GM13976 (cell line): ENCODE measurements at places on chromosomes 11 and 22.
A peak's percentile ranks its signal among the peaks of the same experiment; 100 is the strongest.

DNA sequence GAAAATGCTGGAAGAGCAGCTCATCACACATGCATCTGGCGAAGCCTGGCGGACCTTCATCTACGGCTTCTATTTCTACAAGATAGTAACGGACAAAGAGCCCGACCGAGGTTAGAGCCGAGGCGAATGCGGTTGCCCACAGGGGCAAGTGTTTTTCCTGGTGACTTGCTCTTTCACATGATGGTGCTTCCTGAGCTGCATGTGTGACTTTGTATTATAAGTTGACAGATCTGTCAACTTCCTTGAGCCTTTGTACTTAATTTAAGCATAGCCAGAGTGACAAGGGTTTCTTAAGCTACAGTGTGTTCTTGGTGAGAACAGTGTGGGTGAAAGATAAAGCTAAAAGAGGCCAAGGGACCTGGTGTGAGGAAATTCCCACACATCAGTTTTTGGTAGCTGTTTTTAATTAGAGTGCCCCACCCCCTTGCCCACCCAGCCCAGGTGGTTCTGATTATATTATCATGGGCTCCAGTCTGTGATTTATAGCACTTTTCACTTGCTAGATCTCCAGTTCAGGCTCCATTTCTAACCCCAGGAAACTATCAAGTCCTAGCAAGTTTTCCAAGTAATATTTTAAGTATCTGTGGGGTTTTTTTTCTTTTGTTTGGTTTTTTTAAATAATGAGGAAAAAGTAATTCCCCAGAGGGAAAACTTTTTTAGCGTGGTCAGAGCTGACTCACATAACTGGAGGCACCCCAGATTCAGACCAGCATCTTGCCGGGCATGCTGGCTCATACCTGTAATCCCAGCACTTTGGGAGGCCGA, 68.0 kb upstream of the YWHAH start:
- DNase-seq = no peak

DNA sequence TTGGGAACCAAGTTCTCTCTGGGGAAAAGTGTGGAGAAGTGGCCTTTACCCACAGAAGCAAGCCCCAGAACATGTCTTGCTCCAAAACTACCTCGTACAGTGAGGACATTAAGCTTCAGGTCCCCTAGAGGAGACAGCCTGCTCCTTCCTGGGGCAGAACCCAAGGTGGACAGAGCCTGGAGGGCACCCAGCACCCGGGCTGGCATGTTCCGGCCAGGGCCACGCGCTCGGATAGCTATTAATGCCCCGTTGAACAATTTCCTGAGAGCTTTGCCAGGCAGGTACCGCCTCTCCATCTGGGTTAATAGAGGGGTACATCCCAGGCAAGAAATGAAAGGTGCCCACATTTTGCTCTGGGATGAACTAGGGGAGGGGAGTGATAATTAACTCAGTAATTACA, 169.0 kb upstream of the GRK3 start:
- DNase-seq = no peak

GRCh38 chr11:134905928-134906327, 493.9 kb upstream of the B3GAT1 start:
- DNase-seq = no peak

GRCh38 chr11:61947486-61948210, 2.5 kb upstream of the BEST1 start:
- peak; percentile 88 for DNase-seq

- DNase-seq = no peak
Measured at GRCh38 chr11:28983780-28984179, 875.6 kb downstream of the METTL15 start.

DNA sequence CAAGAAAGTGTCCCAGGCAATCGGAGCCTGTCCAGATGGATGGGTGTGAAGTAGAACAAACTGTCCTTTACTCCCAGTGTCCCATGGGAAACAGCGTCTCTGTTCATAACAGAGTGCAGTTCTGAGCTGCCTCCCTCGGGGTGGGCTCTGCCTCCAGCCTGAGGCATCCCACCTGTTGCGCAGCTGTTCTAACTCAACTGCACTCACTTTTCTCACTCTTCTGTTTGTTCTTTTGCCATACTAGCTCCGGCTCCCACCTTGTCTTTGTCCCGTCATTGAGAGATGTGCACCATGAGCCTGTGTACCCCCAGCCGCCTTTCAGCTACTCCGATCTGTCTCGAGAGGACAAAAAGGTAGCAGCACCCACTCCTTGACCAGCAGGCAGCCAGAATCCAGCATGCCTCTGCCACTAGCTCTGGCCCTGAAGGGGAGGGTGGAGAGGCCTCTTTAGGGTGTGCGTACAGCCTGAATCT, 20.7 kb upstream of the CDC42EP2 start:
- no peak for DNase-seq

DNA sequence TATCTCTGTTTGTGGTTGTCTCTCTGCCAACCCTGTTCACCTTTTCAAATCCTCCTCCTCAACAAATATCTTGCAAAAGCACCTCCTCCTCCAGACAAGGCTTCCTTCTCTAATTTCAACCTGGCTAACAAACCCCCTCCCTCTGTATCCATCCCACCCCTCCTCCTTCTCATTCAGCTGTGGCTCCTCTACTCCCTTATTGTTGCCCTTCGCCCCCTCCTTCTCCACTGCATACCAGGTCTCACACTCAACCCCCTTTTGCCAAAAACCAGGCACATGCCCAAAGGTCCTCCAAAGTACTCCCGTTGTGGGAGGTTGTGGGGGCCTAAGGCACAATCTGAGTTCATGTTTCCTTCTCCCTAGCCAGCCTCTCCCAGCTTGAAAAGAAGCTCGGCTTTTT, 110.6 kb downstream of the JRKL start:
- DNase-seq = no peak

DNA sequence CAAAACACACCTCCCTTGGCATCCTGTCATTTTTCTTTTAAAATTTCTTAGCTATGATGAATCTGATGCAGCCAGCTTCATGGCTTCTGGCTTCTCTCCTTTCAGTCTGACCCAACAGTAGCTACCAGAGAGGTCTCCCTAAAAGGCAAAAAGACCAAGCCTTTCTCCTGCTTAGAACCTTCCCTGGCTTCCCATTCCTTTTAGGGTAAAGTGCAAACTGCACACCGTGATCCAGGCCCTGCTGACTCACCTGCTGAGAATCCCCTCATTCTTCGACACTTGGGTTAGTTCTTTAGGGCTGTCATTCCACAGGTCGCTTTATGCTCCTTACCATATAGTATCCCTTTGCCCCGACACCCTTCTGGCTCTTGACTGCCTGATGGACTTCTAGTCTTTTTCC, 362.4 kb downstream of the MIAT start:
- DNase-seq = no peak

DNA sequence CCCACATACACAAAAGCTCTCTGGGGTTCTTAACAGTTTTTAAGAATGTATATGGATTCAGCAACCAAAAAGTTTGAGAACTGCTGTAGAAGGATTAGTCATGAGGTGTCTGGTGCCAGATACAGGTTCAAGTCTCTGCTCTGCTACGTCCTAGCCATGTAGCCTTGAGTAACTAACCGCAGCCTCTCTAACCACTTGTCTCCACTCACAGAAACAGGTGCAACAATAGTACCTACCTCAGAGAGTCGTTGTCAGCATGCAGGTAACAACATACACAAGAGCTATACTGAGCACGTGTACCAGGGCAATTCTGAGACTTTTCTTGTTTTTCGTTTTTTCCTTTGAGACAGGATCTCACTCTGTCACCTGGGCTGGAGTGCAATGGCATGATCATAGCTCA, 26.9 kb downstream of the CBX7 start:
- no peak for DNase-seq

DNA sequence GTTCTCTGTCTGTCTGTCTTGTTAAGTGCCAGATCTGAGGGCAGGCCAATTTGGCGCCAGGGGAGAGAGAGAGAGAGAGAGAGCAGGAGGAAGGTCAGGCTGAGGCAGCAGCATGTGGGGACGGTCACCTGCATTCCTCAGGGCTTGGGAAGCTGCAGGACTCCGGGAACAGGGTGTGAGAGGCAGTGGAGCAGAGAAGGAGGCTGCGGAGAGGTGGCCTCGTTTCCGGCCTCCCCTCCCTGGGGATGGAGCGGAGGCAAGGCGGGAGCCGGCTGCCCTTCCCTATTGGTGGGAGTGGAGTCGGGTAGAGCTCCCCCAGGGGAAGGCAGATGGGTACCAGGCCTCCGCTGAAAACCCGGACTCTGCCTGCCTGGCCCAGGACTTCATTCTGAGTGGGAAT, 9.7 kb downstream of the CLMP start:
- DNase-seq = no peak

GRCh38 chr22:28112190-28112544, 193.1 kb upstream of the PITPNB start:
- no peak for DNase-seq

GRCh38 chr11:71173709-71174108, 78.7 kb downstream of the SHANK2 start:
- no peak for DNase-seq

GRCh38 chr22:28955817-28956216, 72.4 kb downstream of the ZNRF3 start:
- peak; percentile 46 for DNase-seq

GRCh38 chr22:40175611-40176244, 2.0 kb upstream of the TNRC6B start:
- no peak for DNase-seq

- DNase-seq = no peak
Measured at GRCh38 chr22:21686634-21687393, 21.0 kb downstream of the PPIL2 start.

GRCh38 chr11:106242718-106243415, 165.4 kb downstream of the AASDHPPT start:
- no peak for DNase-seq

DNA sequence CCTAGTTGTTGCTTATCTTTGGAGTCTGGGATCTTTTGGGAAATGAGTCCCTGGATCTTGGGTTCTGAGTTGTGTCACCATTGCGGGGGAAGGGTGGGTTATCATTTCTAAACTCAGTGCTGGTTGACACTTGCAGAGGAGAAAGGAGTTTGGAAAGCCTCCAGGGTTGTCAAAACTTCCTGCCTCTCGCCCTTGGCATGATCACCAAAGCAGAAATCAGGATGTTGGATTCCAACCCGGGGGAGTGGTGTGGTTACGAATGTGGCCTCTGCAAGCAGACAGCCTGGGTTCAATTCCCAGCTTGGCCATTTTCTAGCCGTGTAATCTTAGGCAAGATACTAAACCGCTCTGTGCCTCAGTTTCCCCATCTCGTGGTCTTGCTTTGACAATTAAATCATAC, 24.3 kb downstream of the CD6 start:
- DNase-seq = no peak

- DNase-seq = no peak
Measured at GRCh38 chr11:133950874-133951326, 5.9 kb downstream of the IGSF9B start.

GRCh38 chr11:27255447-27255828, 107.6 kb downstream of the CCDC34 start:
- DNase-seq = no peak

DNA sequence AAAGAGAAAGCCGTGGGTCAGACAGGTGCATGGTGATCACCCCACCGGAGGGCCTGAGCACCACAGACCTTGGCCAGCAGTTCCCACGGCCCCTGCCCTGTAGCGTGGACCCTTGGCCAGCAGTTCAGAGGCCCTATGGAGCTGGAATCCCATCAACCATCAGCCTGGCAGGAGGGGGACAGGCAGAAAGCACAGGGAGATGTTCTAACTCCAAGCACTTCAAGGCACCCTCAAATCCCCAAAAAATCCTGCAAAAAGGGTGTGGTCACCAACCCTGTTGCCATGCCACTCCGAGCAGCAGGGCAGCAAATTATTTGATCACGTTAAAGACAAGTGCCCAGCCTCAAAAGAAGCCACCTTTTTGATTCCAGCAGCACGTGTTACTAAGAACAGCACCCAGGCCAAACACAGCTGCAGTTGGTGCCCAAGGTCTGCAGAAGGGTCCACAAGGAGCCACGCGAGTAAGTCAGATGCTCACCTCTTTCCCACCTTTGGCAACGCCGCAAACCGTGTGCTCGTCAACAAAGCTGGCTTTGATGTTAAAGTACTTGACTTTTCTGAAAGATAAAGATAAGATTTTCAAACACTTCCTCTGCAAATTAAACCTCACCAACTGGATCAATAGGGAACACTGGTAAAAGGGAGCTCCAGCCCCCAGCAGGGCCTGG, 26.2 kb upstream of the COMT start:
- no peak for DNase-seq

DNA sequence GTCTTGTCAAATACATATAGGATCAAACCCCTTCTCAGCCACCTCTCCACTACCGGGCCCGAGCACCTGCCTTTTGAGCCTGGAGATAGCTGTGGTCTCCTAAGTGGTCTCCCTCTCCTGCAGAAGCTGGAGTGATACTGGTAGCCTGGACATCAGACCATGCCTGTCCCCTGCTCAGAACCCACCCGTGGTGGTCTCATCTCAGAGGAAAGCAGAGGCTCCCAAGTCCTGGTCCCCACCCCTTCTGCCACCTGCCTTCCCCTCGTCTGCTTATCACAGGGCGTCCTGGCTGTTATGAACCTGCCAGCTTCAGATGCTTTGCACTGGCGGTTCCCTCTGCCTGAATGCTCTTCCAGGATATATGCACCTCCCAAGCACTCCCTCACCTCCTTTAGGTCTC, 50.5 kb upstream of the EIF3D start:
- no peak for DNase-seq
